ENCODE measurements at places on chromosomes 4 and X. TPM values are rescaled to one million over a fixed set of nuclear protein-coding genes. Genes with fewer than 3 reads are reported as not detected.

BMP3 gene
- under 0.01 TPM for total RNA-seq

RHOH gene
- not detected for total RNA-seq

TMEM156 gene
- total RNA-seq, result not detected

MAGEA4 gene
- total RNA-seq, result not detected

CD38 gene
- 0.33 TPM for total RNA-seq

GABRB1 gene
- 0.73 TPM for total RNA-seq

HSD17B10 gene
- 65.3 TPM for total RNA-seq

AFF2 gene
- not detected for total RNA-seq

GAGE12E gene
- not detected for total RNA-seq

WAS gene
- 0.17 TPM for total RNA-seq

MORC4 gene
- 40.9 TPM for total RNA-seq

MAGEC2 gene
- not detected for total RNA-seq

FAM156A gene
- total RNA-seq, result 11.3 TPM

EFHC2 gene
- total RNA-seq, result 0.29 TPM

F11 gene
- total RNA-seq, result not detected

ENAM gene
- 0.17 TPM for total RNA-seq

WWC2 gene
- 22.7 TPM for total RNA-seq

AFM gene
- total RNA-seq, result not detected

ANOS1 gene
- not detected for total RNA-seq

OTOP1 gene
- total RNA-seq, result not detected

IBSP gene
- total RNA-seq, result not detected

PABPC1L2A gene
- total RNA-seq, result not detected

GAGE12H gene
- total RNA-seq, result not detected

TAF7L gene
- total RNA-seq, result 0.58 TPM

IQSEC2 gene
- total RNA-seq, result 12.2 TPM

GATA1 gene
- total RNA-seq, result not detected

GC gene
- not detected for total RNA-seq

SLC35A2 gene
- 13.2 TPM for total RNA-seq

PDLIM3 gene
- 20.8 TPM for total RNA-seq

RBM46 gene
- total RNA-seq, result 0.15 TPM

REPS2 gene
- 0.99 TPM for total RNA-seq

CRMP1 gene
- total RNA-seq, result not detected

TLL1 gene
- 0.15 TPM for total RNA-seq

PAK3 gene
- total RNA-seq, result 1.2 TPM

GPR50 gene
- total RNA-seq, result not detected

ETDB gene
- total RNA-seq, result not detected

JCHAIN gene
- 5.8 TPM for total RNA-seq

RASSF6 gene
- total RNA-seq, result under 0.01 TPM

DRD5 gene
- total RNA-seq, result not detected

PNMA6A gene
- total RNA-seq, result 8.1 TPM

SLITRK4 gene
- total RNA-seq, result 0.87 TPM

MAGEA10 gene
- total RNA-seq, result not detected

PAQR3 gene
- 19.1 TPM for total RNA-seq

PRR32 gene
- total RNA-seq, result not detected

Measured in smooth muscle cell of trachea (primary cell).